ENCODE measurements at places on chromosomes 11 and 22.

DNA sequence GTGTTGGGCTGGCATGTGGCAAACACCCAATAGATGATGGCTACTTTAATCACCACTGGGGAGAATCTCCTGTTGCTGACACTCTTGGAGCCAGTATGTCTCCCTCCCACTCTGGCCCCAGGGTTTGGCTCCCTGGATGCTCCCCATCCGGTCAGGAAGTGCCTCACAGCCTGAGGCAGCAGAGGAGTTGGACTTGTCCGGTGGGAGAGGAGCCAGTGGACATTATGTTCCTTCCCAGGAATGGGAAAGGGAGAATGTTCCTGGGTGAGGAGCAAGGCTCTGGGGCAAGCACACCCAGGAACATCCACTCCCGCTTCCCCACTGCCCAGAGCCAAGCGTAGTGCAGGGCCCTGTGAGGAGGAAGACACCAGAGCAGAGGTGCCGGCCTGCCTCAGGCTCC, 84.6 kb upstream of the NAV2 start:
- DNase-seq, result no peak

GRCh38 chr22:44276706-44277356, 35.9 kb downstream of the SHISAL1 start:
- DNase-seq, result no peak

DNA sequence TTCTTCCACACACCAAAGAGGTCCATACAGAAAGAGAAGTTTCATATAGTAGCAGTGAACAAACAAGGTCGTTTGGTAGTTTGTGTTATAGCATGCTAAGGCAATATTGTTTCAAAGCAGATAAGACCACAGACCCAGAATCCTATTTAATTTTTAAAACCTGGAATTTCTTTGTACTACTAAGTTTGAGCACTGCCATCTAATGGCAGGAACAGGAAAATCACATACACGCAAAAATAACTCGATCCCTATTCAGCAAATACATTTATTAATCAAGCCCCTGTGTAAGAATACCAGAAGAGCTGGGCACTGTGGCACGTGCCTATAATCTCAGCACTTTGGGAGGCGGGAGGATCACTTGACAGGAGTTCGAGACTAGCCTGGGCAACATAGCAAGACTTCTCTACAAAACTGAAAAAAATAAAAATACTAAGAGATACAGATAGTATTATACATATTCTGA, 2.9 kb upstream of the BTBD10 start:
- DNase-seq, result peak; percentile 35

DNA sequence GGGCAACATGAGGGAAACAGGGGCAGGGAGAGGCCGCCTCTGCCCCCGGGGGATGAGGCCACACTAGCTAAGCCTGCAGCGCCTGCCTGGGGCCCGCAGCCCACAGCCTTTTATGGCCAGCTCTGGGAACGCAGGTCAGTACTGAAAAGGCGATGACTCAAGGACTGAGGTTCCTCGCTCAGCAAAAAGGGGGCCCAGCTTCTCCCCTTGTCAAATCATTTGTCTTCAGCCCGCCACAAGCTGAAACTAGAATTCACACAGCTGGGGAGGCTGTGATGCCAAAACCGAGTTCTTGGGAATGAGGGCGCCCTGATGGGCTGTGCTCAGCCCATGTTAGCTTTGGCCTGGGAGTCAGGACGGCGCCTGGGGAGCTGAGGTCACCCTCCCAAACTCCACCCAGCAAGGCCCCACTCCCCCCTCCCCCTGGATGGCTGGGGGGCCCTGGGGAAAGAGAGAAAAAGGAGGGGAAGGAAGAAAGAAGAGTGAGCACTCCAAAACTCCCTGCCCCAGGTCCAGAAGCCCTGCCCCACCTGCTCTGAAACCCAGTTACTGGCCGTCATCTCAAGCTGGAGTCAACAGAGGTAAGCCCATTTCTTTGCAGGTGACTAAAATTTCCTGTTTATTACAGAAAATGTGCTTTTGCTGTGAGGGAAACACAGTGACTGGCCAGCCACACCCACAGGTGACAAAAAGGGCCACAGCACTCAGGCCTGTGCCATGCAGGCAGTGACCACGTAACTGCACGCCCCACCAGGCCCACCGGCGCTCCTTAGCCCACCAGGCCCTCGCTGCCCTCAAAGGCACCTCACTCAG, 13.7 kb downstream of the EHD1 start:
- peak; percentile 66 for DNase-seq

DNA sequence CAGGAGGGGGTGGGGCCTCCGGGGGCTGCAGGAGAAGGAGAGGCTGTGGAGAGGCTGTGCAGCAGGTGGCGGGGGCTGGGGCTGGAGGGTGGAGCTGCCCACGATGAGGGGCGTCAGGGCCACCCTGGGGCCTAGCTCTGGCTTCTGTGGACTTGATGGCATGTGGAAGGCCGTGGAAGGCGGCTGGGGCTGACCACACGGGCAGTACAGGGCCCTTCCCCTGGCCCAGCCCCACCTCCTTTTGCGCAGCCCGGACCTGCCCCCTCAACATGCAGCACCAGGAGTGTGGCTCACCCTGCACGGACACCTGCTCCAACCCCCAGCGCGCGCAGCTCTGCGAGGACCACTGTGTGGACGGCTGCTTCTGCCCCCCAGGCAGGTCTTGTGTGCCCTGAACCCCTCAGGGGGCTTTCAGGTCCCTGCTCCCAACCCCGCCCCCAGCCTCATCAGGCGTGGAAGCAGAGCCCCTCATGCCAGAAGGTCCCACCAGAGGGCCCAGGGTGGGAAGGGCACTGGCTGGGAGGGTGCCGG, 6.1 kb downstream of the MUC5B start:
- no peak for DNase-seq

GRCh38 chr11:44885065-44885810, 65.4 kb downstream of the TP53I11 start:
- no peak for DNase-seq

DNA sequence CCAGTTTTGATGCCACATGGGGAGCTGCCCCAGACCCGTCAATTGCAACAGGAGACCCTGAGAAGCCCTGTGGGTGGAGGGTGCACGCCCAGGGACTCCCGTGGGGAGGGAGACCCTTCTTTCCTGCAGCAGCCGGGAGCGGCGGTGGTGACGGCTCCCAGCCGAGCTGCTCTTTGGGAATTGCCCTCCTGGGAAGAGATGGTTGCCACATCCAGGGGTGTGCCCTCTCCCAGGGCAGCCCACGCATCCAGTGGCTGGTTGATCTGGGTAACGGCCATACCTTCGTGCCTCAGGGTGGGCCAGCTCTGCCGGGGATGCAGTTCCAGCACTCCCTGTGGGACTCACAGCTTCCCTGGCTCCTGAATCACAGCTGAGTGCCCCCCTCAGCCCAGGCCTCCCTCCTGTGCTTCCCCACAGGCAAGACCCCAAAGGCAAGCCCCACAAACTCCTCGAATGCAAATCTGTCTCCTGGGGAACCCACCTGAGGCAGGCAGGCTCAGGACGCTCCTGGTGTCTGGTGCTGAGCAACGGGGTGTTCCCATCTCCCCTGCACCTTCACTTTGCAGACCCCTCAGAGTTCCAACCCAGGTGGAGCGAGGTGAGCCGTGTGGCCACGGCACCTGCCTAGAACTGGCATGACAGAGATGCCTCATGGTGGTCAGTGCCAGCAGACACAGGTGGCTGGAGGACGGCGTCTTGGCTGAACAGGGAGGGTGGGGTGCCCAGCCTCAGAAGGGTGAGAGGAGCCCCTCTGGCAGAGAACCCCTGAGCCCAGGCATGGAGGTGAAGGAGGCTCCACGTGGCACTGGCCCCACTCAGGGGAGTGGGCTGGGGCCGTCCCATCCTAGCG, 1027.4 kb downstream of the BRD1 start:
- no peak for DNase-seq

DNA sequence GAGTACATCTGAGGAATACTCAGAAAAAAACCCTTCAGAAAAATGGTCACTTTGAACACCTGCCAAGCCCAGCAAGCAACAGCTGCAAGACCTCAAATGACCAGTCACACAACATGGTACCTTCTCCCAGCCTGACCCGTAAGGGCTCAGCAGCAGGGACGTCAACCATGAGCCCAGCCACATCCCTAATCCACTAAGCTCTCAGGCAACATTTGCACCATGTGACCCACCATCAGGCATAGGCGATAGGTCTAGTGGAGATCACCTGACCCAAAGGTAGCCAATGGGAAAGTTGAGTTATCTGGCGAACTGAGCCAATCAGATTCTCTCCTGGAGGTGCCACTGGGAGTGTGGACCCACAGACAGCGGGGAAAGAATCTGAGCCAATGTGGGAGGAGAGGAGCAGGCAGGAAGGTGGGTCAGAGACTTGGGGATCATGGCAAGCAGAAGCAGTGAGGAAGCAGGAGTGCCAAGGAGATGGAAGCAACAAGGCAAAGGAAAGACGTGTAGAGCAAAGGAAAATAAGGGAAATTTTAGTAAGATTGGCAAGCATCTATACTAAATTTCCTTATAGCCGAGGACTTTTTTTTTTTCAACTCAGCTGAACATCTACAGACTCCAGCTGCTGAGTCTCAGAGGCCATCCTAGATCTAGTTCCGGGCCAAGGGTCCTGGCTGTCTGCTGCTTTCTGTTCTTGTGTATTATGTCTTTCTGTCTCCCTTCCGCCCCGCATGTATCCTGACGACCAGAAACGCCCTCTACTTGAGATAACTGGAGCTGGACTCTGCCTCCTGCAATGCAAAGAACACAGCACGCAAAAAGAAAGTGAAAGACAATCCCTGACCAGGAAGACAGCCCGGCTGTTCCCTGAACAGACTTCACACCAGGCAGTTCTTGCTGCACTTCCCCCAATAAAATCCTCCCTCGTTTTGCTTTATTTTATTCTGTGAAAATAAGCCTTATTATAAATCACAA, 11.0 kb upstream of the PLAAT2 start:
- DNase-seq, result peak; percentile 26

DNA sequence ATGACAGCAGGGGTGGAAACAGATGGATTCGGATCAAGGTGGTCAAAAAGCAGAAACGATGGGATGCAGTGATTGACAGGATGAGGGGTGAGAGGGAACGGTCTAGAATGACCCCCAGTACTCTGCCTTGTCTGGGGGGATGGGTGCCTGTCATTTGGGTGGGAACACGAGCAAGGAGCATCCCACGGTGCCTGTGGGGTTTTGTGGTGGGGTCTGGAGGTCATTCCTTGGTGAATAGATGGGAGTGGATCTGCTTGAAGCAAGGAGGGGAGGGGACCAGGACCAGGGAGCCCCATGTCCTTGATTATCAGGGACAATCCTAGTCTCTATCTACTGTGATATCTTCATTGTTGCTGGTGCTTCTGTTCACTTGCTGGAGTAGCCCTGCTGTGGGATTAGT, 8.1 kb upstream of the CERK start:
- DNase-seq, result no peak

All from GM10248 (cell line).